Stimulated activated CD8-positive, alpha-beta memory T cell treated with anti-CD3 and anti-CD28 coated beads, Interleukin-15, amount 100 ng/mL, for 4 hours (primary cell): ENCODE measurements at places on chromosomes 16 and 17.

DNA sequence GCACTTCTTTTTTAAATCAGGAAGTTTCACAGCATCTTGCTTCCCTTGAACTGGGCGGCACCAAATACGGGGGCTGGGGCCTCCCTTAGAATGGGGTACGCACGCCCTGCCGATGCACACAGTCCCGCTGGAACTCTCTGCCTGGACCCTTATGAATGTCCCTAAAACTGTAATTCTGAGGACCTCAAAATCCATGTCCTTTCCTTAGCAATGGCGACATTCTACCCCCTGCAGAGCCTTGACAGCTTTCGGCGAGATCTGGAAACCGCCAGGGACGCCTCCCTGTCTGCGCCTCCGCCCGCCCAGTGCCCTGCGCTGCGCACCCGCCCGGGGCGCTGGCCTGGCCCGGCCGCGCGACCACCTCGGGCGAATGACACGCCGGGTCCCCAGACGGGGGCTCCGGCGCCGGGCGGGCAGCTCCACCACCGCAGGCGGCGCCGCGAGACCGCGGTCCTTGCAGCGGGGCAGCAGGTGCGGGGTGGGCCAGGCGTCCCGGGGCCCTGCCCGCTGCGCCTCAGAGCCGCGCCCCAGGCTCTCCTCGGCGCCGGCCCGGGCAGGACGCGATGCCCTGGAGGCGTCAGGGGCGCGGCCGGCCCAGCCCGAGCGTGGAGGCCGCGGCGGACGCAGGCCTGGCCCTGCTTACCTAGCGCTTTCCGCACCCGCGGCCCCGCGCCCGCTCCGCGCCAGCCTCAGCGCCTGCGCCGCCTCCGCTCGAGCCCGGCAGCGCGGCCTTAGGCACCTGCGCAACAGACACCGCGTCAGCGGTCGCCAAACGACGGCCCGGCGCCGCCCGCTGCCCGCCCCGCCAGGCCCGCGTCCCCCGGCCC lies 548 bp downstream of the HAGH start:
- DNase-seq = peak; percentile 61

DNA sequence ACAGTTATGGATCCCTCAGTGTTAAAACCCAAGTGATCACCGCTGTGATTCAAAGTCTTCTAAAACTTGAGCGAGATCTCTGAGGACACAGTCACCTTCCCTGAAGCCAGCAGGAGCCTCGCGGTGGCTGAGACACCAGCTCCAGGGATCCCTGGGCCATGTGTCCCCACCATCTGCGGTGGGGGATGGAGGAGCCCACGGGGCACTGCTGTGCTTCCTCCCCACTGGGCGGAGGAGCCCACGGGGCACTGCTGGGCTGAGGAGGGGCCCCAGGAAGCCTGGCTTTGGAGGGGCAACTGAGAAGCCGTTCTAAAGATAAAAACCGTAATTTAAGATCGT lies 65.7 kb upstream of the METRNL start:
- no peak for DNase-seq

DNA sequence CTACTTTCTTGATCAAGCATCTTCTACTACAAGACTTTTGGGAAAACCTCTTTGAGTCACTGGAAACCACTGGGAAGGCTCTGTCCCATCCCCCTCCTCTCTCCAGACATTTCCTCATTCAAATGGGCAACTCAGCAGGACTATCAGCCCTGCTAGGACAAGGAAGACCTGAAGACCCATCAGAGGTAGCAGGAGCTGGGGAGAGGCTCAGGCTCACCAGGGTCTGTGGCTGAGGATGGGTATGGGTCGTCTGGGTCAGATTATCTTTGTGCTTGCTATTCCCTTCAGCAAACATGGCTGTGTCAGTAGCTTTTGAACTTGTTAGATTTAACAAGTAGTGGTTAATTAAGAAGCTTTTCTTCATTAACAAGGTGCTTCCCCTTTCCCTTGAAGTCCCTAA lies 15.0 kb upstream of the NF1 start:
- DNase-seq = no peak

DNA sequence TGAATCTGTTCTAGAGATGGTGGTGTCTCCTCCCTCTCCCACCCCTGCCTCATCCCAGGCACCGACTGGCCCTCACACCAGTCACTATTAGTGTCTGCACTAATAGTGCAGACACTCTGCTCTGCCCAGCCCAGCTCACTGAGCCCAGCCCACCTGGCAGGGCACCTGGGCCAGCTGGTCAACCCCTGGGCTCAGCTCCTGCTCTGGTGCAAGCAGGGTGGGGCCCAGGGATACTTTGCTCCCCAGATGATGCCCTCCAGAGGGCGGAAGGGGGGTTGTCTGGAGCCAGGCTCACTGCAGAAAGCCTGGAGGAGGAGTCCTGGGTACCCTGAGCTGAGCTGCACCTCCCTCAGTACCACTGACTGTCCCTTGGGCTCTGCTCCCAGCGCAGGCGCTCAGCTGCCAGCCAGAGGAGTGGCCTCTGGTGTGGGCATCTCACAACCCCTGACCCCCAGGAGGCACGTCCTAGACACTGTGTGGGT lies 14.5 kb downstream of the RAB11FIP4 start:
- no peak for DNase-seq

- no peak for DNase-seq
These were observed 128.4 kb downstream of the SHISA9 start for GRCh38 chr16:13029786-13030185.

GRCh38 chr17:39244600-39245570 lies 19.1 kb upstream of the STAC2 start:
- DNase-seq = peak; percentile 48

DNA sequence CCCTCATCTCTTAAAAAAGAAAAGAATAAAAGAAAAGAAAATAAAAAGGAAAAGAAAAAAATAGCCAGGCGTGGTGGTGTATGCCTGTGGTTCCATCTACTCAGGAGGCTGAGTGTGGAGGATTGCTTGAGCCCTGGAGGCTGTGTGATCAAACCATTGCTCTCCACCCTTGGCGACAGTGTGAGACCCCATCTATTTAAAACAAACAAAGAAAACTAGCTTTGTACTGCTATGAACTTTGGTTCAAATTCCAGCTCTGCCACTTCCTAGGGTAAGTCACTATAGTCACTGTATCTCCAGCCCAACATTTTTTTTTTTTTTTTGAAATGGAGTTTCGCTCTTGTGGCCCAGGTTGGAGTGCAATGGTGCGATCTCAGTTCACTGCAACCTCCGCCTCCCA lies 4.2 kb downstream of the CTF1 start:
- DNase-seq = no peak

DNA sequence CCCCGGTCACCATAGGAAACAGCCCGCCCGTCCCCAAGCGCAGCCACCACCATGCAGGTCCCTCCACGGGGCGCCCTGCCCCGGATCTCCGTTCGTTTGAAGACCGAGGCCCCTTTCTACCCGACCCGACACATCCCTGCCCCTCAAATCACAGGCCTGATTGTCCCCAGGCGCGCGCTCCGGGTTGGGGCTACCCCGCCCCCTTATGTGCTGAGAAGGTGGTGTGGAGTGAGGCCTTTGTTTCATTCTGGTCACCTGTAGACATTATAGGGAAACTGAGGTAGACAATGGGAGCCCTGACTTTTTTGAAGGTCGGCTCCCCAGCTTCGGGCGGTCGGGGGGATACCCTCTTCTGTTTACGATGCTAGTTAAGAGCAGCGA lies 763 bp upstream of the ACTG1 start:
- no peak for DNase-seq

DNA sequence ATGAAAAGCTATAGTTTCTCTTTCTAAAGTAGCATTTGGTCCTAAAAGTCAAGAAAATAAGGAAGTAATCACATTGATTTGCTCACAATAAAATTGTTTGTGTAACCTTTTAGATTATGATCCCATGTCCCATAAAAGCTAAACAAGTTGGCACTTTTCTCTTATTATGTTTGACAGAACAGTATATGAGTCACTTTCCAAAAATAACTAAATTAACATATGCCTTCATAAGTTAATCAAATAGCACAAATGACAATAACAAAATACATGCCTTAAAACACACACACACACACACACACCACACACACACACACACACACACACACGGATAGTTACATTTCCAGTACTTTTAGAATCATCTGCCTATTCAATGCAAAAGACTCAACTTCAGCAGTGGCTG lies 2.8 kb downstream of the MED13 start:
- DNase-seq = no peak

GRCh38 chr16:48680881-48681280 lies 70.9 kb upstream of the N4BP1 start:
- DNase-seq = no peak

DNA sequence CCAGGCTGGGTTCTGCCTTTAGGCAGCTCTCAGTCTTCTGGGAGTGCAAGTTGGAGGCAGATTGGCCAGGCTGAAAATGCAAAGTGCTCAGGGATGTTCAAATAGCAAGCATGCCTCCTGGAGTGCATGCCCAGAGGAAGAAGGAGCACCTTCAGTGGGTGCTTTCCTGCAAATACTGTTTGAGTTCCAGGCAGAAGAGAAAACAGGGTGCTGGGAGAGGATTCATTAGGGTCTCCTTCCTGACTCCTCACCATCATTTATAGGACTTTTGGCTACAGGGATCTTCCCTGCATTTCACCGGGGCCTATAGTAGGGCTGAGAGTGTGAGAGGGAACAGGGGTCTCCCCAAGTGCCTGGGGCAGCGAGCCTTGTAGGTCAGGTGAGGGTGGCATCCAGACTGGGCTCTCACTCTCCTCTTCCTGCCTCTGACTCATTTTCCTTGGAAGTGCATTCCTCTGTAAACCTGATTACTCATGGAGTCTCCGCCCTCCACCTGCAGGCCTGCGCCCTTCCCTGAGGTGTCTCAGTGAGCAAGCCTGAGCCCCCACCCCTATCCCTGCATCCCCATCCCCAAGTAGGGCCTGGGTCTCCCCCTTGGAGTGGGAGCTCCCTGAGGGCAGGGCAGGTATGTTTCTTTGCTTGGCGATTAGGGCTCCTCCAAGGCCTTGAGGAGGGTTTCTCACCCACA lies 17.1 kb upstream of the TNS4 start:
- DNase-seq = no peak

DNA sequence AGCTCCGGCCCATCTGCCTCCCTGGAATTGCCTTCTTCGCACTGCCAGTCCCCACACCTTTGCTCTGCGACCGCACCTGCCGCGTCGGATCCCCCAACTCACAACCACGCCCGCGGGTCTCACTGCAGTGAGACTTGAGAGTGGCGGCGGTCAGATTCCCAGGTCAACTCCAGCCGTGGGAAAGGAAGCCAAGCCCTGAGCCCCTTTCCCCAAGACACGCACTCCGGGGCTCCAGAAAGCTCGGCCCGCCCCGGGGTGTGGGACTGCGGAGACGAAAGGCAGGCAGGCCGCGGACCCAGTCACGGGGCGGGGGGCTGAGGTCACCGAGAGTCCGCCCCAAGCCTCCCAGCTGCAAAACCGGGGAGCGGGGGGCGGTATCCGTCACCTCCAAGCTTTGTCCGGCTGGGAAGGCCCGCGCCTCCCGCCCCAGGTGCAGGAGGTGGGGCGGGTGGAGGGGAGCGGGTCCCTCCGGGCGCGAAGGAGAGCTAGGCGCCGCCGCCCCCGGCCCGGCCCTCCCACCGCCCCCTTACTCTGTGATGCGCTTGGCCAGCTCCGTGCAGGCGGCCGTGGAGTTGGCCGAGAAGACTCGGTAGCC lies 615 bp downstream of the PRPSAP1 start:
- peak; percentile 1 for DNase-seq

GRCh38 chr17:41415833-41416335 lies 8.5 kb downstream of the KRT37 start:
- no peak for DNase-seq

- DNase-seq = no peak
These were observed 7.2 kb downstream of the SLC16A5 start for GRCh38 chr17:75094871-75095399.

- no peak for DNase-seq
These were observed 43.0 kb upstream of the TOB1 start for GRCh38 chr17:50908860-50909764.

DNA sequence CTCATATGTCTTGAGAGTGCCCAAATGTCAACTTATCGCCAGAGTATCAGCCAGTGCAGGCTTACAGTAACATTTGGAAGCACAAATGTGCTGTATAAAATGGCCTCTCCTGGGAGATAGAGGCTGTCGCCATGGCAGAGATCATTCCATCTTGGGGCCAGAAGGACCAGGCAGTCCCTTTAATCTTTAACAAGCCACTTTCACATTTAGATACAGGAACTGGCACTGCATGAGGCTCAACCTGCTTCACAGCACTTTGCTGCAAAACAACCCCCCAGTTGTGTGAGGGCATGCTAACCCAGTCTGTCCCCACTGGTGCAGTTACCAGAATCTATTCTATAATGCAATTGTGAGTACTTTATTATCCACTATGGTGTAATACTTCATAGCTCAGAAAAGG lies 4.7 kb upstream of the RFFL start:
- DNase-seq = no peak

GRCh38 chr17:9269350-9270035 lies 248.2 kb downstream of the NTN1 start:
- no peak for DNase-seq

DNA sequence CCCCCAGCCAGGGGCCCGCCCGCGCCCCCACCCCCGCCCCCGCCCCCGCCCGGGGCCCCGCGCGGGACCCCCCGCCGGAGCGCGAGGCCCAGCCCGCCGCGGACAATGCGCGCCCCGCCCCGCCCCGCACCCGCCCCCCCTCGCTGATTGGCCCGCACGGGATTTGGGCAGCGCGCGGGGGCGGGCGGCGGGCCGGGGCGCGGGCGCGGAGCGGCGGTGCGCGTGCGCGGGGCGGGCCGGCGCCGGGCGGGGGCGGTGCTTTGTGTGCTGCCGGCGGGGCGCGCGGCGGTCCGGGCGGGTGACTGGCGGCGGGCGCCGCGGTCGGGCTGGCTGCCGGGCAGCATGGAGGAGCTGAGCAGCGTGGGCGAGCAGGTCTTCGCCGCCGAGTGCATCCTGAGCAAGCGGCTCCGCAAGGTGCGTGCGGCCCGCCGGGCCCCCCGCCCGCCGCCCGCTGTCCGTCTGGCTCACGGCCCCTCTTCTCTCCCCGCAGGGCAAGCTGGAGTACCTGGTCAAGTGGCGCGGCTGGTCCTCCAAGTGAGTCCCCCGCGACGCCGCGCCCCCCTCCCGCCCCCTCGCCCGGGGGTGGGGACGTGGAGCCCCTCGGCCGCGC lies at the start of gene CBX2:
Gene CBX2 (plus strand): TSS at position 255 of the 610 bp plus-strand sequence. CDS start 88 bp downstream, at position 343.
- peak; percentile 47 for DNase-seq

- no peak for DNase-seq
These were observed 89.8 kb downstream of the KATNIP start for GRCh38 chr16:27639561-27640276.
